ENCODE measurements at places on chromosomes 13 and 19.

- DNase-seq: no peak
Measured at GRCh38 chr13:21979161-21979806, 308.4 kb downstream of the FGF9 start.

DNA sequence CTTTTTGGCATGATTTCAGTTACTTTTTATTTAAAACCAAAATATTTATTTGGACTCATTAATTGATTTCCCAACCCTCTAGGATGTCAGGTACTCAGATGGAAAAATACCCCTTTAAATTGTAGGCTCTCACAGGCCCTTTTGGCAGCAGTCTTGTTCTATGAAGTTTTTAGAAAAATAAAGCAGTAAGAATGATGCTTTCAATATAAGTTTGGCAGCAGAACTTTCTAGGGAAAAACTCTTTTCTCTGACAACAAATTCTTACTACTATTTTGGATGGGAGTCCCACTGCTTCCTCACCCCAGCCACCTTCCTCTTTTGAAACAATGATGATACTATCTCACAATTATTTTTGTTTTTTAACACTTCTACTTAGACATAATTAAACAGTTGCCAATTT is 581.6 kb upstream of the SGCG start:
- DNase-seq: no peak

GRCh38 chr19:56111601-56112312 is 9.3 kb downstream of the ZNF787 start:
- DNase-seq: peak; percentile 12

DNA sequence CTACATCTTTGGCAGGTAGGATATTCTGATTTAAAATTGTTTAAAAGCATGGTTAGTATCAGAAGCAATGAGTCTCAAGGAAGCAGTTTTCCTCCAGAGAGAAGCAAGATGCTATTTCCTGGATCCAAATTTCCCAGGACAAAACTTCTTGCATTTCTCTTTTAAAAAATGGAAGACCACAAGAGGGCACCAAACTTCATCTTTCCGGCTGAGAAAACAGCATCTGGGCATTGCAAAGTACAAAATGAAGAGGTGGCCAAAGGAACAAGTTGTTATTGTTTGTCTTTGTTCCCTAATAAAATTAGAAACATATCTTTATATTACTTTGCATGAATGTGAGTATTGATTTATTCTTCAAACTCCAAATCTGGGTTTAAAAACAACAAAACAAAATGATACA is 60.0 kb upstream of the LRCH1 start:
- no peak for DNase-seq

DNA sequence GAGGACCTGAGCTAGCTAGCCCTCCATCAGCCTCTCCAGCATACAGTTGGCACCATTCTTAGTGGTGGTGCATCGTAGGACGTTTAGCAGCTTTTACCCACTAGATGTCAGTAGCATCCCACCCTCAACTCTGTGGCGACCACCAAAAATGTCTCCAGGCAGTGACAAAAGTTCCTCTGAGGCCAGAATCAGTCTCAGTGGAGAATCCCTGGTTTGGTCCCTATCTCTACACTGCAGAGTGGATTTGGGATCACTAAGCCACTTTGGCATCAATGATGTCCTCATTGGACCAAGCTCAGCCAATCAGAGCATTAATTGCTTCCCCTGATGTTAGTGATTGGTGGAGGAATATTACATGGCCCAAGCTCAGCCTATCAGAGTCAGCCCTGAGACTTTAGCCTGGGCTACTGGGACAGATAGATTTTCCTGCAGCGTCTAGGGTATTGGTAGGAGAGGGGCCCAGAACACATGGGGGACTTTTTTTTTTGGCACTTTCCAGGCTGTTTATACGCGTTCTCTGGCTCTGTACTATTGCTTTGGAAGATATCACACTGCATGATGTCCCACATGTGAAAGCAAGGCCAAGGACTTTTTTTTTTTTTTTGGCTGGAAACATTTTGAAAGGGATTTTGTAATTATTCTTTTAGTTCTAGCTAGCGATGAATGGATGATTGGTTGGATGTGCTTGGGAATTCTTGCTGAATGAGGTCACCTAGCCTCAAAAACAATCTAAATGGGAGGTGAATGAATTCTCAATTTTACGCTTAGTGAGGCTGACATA is 7.0 kb downstream of the TMEM221 start:
- DNase-seq: no peak

GRCh38 chr13:90443268-90443667 is 904.2 kb upstream of the MIR17HG start:
- DNase-seq: no peak

DNA sequence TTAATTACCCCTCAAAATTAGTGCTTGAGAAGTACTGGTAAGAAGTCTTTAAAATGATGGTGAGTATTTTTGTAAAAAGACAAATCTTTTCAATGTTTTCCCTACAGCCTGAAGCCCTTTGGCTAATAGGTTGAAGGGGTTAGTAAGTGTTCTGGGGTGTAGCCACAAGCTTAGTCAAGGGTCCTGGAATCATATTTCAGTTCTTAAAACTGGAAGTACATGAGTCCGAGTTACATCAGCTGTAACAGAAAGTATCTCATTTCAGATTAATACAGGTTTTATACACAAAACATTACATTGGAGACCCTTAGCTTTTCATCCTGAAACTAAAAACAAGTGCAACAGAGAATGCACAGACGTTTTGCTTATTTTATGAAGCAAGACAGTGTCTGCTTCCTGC is 52.7 kb upstream of the TEX29 start:
- DNase-seq: no peak

DNA sequence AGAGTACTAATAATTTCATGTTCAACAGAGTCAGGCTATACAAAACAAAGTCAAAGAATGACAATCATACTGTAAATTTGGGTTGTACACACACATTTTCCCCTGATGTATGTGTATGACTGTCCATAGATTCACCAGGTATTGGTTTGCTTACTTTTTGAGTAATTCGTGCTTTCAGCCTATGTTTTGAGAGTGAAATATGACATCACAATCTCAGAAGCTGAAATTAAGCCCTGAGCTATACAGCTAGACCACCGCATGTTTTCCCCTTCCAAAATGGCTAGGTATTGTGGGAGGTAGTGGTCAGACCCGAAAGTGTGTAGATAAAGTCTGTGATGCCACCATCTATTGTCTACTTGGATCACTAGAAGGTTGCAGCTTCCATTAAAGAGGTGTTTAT is 102.8 kb downstream of the KATNAL1 start:
- no peak for DNase-seq

GRCh38 chr13:24203811-24204210 is 43.3 kb downstream of the SPATA13 start:
- no peak for DNase-seq

- peak; percentile 8 for DNase-seq
Measured at GRCh38 chr19:17135001-17135853, 59.6 kb downstream of the MYO9B start.

DNA sequence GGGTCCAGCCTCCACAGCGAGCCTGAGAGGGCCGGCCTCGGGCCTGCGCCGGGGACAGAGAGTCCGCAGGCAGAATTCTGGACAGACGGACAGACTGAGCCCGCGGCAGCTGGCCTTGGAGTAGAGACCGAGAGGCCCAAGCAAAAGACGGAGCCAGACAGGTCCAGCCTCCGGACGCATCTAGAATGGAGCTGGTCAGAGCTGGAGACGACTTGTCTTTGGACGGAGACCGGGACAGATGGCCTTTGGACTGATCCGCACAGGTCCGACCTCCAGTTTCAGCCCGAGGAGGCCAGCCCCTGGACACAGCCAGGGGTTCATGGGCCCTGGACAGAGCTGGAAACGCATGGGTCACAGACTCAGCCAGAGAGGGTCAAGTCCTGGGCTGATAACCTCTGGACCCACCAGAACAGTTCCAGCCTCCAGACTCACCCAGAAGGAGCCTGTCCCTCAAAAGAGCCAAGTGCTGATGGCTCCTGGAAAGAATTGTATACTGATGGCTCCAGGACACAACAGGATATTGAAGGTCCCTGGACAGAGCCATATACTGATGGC is 490 bp downstream of the ITPKC start:
- DNase-seq: no peak

GRCh38 chr13:102700088-102701031 is 5.5 kb upstream of the METTL21C start:
- DNase-seq: no peak

GRCh38 chr13:30065181-30065580 is 214.8 kb upstream of the UBL3 start:
- DNase-seq: no peak

DNA sequence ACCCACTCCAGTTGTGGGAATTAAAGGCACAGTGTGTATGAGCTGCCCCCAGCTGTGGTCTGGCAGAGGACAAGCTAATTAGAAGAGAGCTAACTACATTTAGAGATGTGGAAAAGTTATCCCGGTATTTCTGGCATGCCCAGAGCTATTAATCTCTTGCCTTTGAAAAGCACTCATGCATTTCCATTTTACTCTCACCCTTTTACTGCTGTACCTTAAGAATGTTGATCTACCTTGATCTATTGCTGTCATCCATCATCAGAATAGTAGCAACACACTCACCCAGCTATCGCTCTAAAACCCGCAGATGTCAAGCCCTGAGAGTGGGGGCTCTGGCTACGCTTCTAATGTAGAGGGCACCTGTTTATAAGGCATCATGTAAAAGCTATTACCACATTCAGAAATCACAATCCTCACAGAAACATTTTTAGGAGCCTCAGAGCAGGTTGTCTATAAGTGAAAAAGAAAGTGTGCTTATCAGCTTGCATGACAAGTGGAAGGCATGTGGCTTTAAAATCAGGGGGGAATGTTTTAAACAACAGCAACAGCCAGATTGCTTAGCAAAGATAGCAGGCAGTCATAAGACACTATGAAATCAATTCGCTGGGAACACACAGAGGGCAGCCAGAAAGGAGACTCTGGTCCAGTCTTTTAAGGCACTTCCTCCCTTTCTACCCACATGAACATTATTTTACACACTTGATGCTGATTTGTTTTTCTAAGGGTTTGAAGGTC is 224.2 kb upstream of the IRS2 start:
- no peak for DNase-seq
